ENCODE measurements at places on chromosomes 13 and 19. TPM values are rescaled to one million over a fixed set of nuclear protein-coding genes. Genes with fewer than 3 reads are reported as not detected.

DNA sequence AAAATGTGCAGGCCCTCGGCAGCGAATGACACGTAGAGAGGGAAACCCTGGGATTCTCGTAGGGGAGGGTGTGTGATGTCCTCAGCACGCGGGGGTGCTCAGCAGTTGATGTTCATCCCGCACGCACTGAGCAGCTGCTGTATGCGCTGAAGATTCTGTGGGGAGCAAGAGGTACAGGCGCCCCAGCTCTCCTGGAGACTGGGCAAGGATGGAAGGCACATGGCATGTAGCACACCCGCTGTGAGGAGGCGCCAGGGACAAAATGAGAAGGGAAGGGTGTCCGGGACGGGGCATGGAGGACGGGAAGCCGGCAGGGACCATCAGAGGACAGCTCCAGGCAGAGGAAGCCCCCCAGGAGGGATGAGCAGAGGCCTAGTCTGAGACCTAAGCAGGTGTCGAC lies 15.4 kb downstream of the ATP11A start:
- no peak for DNase-seq

DNA sequence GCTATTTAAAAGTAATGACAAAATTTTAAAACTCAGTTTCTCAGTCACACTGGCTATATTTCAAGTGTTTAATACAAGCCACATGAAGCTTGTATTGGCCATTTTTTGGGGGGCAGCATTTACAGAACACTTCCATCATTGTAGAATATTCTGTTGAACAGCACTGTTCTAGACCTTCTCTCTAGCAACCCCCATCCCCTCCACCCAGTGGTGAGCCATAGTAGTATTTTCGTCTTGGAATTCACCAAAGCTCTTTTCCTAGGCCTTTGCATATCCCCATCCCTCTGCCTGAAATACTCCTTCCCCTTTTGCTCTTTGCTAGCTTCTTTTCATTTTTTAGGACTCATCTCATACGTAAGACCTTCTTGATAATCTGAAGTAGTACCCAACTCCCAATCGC lies 99.5 kb downstream of the ZC3H13 start:
- no peak for DNase-seq

- peak; percentile 19 for DNase-seq
Observed at GRCh38 chr13:30963791-30964190, 31.3 kb downstream of the TEX26 start.

DNA sequence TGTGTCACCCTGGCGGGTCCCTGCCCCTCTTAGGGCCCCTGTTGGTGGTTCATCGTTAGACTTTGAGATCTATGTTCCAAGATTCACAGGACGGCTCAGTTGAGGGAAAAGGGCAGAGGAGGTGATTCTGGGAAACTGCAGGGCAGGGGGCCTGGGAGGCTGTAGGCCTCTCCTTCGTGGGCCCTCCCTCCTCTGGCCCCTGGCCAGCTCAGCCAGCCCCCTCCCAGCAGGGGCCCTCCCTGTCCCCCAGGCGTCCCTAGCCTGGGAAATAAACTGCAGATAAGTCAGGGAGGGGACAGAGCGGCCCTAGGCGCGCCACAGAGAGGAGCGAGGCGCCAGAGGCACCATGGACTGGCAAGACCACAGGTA lies 6.5 kb downstream of the HIF3A start:
- no peak for DNase-seq

DNA sequence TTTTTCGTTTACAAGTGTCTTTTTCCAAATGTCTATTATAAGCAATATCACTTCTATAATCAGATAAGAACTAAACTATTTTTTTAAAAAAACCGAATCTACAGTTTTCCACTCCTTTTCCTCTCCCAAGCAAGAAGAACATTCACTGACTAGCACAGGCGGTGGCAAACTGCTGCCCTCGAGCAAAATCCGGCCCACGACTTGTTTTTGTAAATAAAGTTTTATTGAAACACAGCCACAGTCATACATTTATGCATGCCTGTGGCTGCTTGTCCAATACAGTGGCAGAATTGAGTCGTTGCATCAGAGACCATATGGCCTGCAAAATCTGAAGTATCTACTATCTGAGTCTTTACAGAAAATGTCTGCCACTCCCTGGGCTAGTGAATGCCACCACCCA lies 27.4 kb downstream of the INSR start:
- no peak for DNase-seq

Gene ACER1
- not detected for total RNA-seq
